ENCODE measurements at places on chromosomes 5 and 9.

DNA sequence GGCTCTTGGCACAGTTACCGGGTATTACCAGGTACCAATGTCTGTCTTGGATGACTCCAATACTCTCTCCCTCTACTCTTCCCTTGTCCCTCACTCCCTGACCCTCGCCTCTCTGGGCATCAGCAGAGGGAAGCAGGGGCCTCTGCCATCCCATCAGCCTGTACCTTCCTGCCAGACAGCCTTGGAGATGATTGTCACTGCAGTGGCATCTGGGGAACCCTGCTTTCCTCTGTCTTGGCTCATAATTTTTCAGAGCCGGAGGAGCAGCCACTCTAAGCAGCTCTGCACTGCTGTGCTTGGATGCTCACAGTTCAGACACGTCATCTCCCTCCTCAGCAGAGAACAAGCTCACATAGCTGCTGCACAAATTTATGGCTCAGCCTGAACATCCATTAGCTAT is 274.1 kb downstream of the SMARCA2 start:
- no peak for DNase-seq

GRCh38 chr5:40983781-40984180 is 74.5 kb downstream of the C7 start:
- no peak for DNase-seq

DNA sequence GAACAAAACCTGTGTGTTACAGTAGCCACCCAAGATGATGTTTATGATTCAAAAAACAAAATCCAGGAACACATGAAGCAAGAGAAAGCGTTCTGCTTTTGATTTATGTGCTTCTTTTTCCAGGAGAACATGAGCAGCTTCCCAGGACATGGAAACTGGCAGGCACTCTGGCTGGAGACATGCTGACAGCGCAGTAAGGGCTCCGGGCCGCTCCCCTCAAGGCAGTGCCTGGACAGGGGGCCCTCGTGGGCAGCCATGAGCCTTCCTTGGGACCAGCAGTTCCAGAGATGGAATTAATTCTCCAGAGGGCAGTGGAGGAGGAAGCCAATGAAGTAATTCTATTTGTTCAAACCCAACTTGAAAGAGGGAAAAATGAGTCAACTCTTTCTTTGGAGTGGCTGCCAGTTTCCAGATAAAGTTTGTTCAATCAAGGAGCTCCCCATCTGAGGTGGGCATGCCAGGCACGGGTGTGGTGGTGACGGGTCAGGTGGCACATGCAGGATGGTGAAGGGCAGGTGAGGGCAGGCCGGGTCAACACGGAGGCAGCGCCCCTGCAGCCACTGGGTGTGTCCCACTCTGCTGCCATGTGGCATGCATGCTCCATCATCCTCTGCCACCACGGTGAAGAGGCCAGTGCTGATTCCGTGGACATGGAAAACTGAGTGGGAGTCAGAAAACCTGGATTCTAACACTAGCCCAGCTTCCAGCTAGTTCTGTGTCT is 83.8 kb downstream of the OTULIN start:
- no peak for DNase-seq

DNA sequence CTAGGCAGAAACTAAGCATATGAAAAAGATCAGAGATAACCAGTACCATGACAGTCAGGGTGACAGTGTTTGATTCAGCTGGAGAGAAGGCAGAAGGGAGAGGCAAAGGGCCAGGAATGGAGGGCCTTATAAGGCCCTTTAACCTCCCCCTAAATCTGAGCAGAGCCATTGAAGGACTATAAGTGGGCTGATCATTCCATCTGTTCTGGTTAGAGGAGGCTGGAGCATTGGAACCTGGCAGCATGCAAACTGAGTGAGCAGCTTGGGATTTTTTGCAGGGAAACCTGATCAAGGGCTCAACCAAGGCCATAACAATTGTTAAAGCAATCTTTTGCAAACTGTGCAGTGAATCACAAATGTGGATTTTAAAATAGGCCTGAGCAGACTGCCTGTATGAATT is 174.5 kb upstream of the DAP start:
- DNase-seq, result no peak

GRCh38 chr5:73812962-73813588 is 187.1 kb downstream of the ARHGEF28 start:
- DNase-seq, result no peak

DNA sequence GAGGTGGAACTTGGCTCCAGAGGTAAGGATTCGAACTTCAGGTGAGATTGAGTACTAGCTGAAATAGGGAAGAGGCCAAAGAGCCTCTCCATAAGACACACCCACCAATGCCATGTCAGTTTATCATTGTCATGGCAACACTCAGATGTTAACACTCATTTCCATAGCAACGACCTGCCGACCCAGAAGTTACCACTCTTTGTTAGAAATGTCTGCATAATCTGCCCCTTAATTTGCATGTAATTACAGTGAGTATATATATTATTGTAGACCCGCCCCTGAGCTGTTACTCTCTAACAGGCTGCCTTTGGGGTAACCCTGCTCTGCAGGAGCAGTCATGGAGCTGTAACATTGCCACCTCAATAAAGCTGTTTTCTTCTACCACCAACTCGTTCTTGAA is 10.2 kb upstream of the NTRK2 start:
- no peak for DNase-seq

DNA sequence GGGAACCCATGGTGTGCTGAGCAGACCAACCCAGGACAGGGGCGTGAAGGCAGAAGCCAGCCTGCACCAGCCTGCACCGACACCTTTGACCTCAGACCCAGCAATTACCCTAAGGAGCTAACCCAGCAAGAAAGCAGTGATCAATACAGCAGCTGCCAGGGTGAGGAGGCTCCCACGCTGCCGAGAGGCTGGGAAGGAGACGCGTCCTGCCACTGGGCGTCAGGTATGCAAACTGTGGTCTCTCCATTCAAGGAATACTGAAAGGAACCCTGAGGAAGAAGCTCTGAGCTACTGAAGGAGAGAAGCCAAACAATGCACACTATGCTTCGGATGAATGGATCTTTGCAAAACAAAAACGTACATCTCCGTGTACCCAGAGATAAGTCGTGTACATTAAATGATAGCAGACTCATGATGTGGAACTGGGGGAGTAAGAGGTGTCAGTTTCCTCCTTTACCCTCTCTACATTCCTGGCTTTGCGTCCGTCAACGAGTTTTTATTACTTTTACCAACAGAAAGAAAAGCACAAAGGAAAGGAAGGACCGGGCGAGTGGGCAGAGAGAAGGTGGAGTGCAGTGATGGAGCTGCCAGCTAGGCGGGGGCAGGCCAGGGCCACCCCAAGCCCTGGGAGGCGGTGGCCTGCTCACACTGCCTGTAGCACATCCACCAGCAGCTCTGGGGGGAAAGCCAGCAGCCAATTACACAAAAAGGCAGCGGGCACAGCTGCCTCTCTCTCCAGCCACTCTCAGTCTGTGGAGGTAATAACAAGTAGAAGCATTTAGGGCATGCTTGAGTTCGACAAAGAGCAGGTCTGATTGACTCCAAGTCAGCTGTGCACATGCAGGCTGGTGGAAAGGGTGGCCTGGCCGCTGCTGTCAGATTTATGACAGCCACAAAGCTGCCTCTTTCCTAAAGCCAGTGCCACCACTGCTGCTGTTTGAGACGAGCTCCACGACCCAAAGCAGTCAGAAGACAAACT is 29.3 kb downstream of the RASGEF1C start:
- DNase-seq, result no peak

DNA sequence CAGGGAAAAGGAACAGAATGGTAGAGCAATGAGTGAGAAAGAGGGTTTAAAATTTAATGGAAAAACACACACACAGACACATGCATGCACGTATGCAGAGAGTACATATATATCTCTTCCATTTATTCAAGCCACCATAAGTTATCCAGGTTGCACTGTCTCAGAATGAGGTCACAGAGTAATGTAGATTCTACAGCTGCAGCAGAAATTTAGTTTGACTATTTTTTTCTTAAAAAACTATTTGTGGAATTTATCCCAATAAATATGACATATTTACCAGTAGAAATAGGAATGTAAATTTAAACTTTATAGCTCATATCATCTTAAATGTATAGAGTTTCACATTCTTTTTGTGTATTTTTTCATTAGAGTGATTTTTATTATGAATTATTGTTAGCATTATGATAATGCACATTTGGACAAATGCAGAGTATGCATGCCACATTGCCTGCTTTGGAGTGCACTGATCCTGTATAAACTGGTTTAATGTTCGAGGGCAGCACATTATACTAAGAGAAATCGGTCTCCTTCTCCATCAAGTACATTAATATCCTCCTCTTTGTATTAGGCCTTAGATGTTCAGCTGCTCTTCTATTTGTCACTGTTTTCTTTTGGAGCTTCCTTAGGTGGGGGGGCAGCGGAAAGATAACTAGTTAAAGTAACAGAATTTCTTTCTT is 216.3 kb upstream of the TARS1 start:
- DNase-seq, result no peak

- DNase-seq, result no peak
These were observed 57.6 kb downstream of the IPPK start for GRCh38 chr9:92612292-92612691.

GRCh38 chr5:151620461-151620840 is 29.3 kb upstream of the FAT2 start:
- no peak for DNase-seq

- no peak for DNase-seq
These were observed 21.5 kb downstream of the PALM2AKAP2 start for GRCh38 chr9:109801484-109801883.

DNA sequence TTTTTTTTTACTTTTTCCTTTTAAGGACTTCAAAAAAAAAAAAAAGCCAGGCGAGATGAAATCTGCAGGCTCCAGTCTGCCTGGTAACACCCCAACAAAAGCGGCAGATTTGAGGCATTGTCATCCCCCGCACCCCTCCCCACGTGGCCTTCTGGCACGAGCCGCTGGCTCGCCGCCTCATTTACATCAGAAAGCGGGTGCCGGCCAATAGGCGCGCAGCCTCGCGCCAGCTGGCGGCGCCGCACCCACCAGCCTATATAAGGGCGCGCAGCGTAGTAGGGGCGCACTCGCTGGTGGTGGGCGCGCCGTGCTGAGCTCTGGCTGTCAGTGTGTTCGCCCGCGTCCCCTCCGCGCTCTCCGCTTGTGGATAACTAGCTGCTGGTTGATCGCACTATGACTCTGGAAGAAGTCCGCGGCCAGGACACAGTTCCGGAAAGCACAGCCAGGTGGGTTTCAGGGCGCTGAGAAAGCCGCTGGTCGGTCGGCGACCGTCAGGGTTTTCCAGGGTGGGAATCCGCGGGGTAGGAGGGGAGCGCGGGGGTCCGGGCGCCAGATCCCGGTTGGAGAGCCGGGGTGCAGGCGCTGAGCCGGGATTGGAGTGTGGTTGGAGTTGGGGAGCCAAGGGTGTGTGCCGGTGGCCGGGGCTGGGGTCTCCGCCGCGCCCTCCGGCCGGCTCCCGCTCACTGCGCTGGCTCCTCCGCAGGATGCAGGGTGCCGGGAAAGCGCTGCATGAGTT is at the start of gene GADD45G:
Gene GADD45G (plus strand): TSS at position 284 of the 736 bp plus-strand sequence. CDS start 110 bp downstream, at position 394.
- peak; percentile 84 for DNase-seq

- DNase-seq, result peak; percentile 57
These were observed 1.1 kb upstream of the EPB41L4A start for GRCh38 chr5:112419986-112420864.

GRCh38 chr5:150082889-150083288 is 3.5 kb downstream of the CSF1R start:
- no peak for DNase-seq
